Hematopoietic multipotent progenitor cell treated with erythropoietin and hydrocortisone succinate and interleukin-3 and kit ligand, for 8 days (in vitro differentiated cells): ENCODE measurements at places on chromosomes 2 and 18.

DNA sequence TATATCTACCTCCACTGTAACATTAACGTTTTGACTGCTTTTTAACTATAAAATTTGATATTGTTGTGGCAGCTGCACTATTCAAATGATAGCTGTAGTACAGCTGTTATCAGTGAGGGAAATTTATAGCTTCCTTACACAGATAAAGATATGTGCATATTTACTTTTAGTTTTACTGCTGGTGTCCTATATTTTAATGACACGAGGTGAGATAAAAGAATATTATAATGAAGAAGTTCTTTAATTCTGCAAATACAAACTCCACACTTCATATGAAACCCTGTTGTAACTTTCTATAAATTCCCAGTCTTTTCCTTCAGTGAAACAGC, 427.8 kb upstream of the ZEB2 start:
- no peak for DNase-seq

GRCh38 chr2:96987301-96987909, 1.0 kb upstream of the FAM178B start:
- DNase-seq = no peak

GRCh38 chr2:118177884-118178283, 89.6 kb downstream of the INSIG2 start:
- no peak for DNase-seq

- DNase-seq = no peak
Measured at GRCh38 chr2:172462373-172462848, 35.0 kb downstream of the ITGA6 start.

- no peak for DNase-seq
Measured at GRCh38 chr2:170739048-170739447, 23.9 kb downstream of the SP5 start.

DNA sequence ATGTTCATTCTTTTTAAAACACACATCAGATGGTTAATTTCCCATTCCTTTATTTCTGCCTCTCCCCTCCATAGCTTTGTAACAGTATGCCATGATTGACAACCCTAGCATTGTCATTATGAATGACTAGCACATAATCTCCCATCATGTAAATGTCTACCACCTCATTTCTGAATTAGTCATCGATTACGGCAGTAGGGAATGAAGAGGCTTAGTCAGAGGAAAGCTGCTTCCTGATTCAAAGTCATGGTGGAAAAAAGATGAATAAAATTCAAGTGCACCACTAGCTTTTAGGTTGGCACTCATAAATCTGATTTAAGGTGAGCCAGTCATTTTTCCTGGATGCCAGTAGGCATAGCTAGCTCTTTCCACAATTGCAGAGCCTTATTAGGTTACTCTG, 19.1 kb upstream of the ACMSD start:
- no peak for DNase-seq

DNA sequence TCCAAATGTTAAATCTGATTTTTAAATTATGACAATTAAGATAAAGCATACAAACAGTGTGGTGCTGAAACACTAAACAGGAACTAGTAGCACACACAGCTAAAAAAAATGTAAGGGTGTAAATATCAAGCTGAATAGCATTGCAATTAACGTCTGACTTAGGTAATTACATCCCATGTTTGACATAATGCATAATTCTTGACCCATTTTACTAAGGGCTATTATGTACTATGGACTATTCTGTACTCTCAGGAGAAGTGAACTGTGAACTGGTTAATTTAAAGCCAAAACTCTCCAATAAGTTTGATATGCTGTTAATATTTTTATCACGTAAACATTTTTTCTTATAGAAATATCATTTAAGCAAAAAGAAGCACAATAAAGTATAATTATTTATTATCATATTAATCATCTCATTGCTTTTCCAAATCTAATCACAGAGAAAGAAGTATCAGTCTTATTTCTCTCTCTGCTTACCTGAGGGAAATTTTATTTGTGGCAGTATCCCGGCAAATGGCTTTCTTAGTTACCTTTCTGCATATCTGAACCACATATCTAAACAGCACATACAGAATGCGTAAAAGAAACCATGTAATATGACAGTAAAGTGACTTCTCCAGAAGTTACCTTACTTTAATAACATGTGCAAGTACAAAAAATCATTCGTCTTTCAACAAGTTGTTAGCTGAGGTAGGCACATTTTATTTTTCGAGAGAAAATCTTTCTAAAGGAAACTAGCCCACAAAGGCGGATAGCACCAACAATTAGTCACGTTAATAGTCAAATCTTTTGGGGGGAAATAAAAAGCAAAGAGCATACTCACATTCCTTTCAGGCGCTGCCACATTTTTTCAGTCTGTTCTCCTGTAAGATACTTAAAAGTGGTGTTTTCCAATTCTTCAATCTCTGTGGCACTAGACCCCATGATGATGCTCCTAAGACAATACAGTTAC, 94.9 kb upstream of the PDE1A start:
- no peak for DNase-seq

DNA sequence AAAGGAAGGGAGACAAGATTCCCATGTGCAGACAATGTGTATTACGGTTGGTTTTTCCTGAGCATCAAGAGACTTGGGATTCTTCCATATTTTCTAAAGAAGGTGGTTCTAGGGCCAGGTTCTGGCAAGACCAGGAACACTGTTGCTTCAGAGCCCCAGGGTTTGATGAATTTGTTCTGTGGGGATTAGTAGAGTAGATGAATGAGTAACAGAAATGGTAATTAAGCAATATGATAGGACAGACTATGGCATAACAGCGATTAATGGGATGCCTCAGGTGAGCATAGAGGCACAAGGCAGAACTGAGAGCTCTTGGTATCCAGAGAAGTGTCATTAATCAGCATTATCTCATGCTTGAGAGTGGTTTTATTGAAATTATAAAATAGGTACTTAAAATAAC, 82.8 kb upstream of the PNPT1 start:
- DNase-seq = no peak

- DNase-seq = no peak
Measured at GRCh38 chr18:1435487-1435886, 530.8 kb downstream of the ADCYAP1 start.

GRCh38 chr2:104572834-104573233, 281.1 kb upstream of the POU3F3 start:
- peak; percentile 16 for DNase-seq

- DNase-seq = no peak
Measured at GRCh38 chr18:31417850-31418249, 29.7 kb upstream of the DSG3 start.

DNA sequence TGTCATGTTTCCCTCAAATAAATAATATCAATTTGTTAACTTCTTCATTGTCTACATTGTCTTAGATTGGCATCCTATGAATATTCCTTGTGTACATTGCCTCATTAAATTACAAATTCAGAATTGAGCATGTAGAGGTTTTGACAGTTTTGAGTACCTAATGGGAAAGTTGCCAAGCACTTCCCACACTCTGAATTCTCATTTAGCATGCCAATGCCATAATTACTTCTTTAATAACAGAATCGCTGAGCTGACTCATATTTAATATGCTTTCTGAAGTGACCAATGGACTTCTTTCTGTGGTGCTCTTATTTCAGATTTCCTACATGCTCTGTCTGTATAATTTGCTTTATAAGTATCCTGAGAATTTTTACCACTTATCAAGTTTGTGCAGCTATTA, 114.4 kb upstream of the NOL4 start:
- no peak for DNase-seq

DNA sequence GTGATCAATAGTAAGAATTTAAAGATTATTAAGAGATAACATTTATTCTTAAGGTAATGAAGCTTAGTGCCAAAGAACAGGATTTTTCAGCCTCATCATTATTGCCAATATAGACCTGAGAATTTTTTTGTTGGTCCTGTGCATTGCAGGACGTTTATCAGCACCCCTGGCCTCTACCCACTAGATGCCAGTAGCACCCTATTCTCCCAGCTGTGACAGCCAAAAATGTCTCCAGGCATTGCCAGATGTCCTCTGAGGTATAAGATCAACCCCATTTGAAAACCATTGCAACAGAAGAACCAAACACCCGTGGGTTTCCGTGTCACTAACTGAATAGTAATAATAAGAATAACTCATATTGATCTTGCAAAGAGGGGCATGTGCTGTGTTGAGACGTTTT, 700.0 kb upstream of the SOX11 start:
- no peak for DNase-seq

GRCh38 chr2:231627384-231628120, 34.9 kb downstream of the TEX44 start:
- DNase-seq = no peak

- DNase-seq = no peak
Measured at GRCh38 chr2:9262671-9263171, 56.1 kb downstream of the ASAP2 start.

GRCh38 chr2:145622285-145622684, 1102.4 kb upstream of the ZEB2 start:
- no peak for DNase-seq

DNA sequence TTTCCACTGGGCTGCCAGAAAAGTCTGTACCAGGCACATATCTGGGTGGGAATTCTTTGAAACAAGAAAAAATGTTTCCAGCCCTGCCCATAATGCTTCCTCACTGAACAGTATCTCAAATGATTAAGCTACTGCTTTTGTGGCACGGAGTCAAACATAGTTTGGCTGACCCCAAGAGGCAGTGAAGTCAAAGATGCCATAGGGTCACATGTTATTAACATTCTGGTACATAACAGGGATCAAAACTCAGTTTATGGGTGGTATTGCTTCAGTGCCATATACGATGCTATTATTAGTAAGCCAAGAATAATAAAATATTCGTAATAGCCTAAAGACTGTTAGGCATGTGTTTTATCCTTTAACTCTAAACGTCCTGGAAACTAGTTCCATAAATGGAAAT, 112.4 kb downstream of the FEZ2 start:
- DNase-seq = no peak

DNA sequence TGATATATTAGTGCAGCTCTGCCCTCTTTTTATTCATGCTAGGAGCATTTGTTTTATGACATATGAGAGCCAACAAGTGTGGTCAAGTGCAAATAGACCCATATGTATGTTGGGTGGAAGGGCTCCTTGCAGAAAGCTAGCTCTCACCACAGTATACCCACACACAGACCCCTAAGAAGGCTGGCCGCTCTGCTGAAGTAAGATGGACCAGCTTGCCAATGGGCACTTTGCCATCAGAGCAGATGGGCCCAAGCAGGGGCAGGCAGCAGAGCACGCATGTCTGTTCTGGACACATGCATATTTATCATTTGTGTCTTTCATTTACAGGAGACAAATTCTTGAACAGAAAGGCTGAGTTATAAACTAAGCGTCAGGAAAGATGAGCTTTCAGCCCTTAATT, 187.5 kb upstream of the DTNA start:
- no peak for DNase-seq

- no peak for DNase-seq
Measured at GRCh38 chr2:20190170-20190569, 34.8 kb downstream of the SDC1 start.

- no peak for DNase-seq
Measured at GRCh38 chr2:158134655-158135054, 33.0 kb downstream of the UPP2 start.

GRCh38 chr2:196952936-196953335, 26.4 kb upstream of the PGAP1 start:
- DNase-seq = no peak

DNA sequence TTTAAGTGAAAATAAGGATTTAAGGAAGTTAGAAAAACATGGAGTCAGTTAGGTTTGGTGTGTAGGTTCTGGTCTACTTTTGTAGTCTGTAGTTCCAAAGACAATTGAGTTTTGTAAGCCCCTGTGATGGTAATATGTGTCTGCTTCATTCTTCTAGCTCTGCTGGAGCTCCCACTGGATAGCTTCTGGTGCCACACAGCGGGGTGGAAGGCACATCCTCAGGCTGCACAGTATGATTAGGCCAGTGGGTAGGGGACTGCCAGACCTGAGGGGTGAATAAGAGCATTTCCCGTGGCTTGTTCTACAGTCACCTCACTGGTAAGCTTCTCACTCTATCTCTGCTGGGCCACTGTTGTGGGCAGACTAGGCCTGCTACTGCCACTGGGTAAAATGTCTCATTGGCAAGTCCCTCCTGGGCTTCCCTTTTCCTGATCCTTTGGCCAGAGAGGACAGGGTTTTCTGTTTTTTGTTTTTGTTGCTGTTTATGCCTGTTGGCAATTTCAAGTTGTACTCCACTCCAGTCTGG, 44.5 kb downstream of the TMEM131 start:
- peak; percentile 28 for DNase-seq

GRCh38 chr2:112646102-112646719, 472 bp downstream of the SLC20A1 start:
- peak; percentile 47 for DNase-seq

DNA sequence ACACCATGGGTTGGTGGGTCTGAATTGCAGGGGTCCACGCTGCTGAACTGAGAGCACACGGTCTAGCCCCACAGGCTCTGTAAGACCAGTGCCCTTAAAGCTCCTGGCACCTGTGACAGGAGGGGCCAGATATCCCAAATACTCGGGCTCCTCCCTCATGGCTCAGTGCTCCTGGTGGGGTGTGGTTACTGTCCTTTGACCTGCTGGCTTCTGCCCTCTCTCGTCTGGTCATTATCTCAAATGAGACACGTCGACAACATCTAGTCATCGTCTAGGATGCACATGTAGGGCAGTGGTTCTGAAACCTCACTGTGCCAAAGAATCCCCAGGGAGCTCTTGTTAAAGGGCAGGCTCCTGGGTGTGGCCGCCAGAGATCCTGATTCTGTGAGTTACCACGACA, 258.4 kb downstream of the LOXHD1 start:
- DNase-seq = no peak

GRCh38 chr2:95760806-95761525, 169.2 kb downstream of the TRIM43 start:
- DNase-seq = no peak

DNA sequence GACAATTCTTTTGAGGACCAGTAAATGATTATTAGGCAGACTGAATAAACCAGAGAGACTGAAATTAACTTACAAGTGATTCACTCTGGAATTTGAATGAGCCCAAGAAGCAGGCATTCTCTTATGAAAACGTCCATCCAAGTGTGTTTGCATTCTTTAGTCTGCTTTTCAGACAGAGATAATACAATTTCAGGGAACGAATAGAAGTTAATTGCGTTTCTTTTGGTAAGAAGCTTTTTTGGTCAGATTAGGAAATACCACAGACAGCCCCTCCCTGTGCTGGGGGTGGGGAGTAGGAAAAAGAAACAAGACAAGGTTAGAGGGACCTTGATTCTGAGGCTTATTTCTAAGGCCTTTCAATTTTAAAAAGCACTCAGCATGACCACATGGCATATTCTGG, 874.4 kb downstream of the SUCLG1 start:
- no peak for DNase-seq
